Choroid plexus epithelial cell (primary cell): ENCODE measurements at places on chromosomes 4 and X.

GRCh38 chr4:115213716-115214115 is 100.3 kb upstream of the NDST4 start:
- DNase-seq, result no peak

GRCh38 chrX:69900491-69900890 is 149.2 kb downstream of the AWAT2 start:
- DNase-seq, result no peak

- DNase-seq, result no peak
These were observed 197.0 kb downstream of the STIM2 start for GRCh38 chr4:27057662-27058061.

DNA sequence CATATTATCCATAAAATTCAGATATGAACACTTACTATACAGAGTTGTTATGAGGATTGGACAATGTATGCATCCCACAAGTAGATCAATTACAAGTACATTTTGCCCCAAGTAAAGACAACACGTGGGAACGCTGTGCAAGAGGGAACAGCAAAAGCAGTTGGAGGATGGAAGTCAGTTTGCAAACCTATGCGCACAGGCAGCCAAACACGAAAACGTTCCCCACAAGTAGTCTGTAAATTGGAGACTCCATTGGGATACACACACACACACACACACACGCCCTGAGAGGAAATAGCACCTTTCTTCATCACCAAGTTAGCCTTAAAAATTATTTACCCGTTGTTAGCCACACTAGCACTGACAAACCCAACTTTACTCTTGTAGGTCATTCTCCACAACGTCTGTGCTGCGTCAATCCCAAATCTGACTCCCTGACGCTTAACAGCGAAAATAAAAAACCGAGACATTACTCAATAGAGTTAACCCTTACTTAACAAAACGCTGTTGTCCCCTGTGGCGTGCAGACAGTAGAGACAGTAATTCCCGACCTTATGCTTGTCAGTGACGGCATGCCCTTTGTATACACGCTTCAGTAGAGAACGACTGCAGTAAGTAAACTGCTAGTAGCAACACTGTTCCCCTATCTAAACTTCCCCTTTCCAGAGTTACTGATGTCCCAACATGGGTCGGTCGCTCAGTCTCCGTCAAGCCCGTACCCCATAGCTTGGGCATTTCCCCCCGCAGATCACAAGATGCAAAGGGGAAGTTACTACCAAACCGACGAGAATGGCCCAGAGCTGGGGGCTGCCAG is 730 bp downstream of the MANBA start:
- DNase-seq, result peak; percentile 58
